ENCODE measurements at places on chromosomes 3 and 15.

DNA sequence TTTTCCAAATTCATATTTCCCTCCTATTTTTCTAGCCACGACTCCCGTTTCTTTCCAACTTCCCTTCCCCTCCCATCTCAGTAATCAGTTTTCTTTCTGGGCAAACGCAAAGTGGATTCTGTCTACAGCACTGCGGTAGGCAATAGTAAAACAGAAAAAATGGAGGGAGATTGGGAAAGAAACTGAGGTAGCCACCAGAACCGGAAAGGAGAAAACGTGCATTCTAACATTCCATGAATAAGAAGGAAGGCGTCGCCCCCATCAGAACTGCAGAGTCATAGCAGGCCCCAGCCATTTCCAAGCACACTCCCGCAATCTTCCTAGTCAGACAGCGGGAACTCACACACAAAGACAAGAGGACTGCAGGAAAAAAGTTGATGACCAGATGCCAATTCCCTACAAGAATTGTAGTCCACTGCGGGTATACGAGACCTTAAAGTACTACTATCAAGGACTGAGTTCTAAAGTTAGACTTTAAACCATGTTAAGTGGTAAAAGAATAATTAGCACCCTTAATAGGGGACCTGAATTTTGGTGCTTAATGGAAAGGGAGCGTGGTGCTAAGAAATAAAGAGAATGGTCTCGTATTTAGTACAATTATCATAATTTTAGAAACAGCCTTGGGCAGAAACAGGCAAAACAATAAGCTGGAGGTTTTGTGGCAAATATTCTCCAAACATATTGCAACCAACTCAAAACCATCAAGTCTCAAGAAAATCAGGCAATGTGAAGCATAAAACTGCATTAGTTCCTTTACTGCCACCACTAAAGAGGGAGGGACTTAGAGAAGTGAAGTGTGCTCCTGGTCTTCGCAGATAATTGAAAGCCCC, 1.4 kb downstream of the PFN2 start:
- no peak for DNase-seq

- DNase-seq, result no peak
Observed at GRCh38 chr3:173591401-173591800, 193.9 kb downstream of the NLGN1 start.

DNA sequence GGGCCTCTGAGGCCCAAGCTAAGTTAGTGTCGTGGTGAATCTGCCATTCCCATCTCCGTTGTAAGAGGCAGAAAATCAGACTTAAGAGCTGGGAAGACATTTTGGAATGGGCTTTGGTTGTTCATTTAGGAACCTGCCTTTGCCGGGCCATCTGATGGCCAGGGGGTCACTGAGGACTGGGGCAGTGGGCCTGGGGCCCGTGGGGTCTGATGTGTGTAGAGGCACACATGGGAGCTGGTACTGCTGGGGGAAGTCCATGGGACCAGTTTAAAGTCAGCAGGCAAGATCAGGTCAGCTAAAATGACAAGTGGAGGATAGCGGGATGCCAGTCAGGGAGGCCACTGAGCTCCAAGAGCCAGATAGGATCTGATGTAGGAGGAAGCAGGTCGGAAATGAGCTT, 38.3 kb upstream of the RGMA start:
- DNase-seq, result no peak

DNA sequence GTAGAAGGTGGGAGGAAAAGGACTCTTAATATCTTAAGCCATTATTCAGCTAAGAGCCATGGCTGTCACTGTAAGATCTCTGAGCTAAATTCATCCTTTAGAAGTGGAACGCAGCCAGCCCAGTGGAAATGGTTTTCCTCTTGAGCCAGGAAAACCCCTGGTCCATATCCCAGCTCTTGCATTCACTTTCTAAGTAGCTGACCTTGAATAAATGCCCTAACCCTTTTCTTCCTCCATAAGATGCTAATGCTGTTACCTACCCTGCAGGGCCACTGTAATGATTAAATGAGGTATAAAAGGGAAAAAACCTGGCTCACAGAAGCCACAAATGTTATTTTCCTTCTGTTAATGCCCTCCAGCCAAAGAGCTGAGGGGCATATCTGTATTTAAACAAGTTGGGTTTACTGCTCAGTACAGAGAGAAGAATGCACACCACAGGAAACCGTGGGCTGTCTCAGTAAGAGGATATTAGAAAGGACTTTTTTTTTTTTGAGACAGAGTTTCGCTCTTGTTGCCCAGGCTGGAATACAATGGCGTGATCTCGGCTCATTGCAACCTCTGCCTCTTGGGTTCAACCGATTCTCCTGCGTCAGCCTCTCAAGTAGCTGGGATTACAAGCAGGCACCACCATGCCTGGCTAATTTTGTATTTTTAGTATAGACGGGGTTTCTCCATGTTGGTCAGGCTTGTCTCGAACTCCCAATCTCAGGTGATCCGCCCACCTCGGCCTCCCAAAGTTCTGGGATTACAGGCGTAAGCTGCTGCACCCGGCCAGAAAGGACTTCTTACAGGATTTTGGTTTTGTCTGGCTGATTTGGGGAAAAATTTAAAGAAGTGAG, 6.8 kb downstream of the UBL7 start:
- DNase-seq, result no peak

- DNase-seq, result no peak
Observed at GRCh38 chr15:69337138-69337537, 38.4 kb downstream of the PAQR5 start.

GRCh38 chr3:36923981-36924743, 20.7 kb downstream of the TRANK1 start:
- no peak for DNase-seq
